ENCODE measurements at places on chromosomes 16 and 17.
A peak's percentile ranks its signal among the peaks of the same experiment; 100 is the strongest.

GRCh38 chr17:47276868-47277267 lies 23.2 kb downstream of the ITGB3 start:
- DNase-seq = peak; percentile 61

GRCh38 chr16:89292443-89293078 lies 75.1 kb downstream of the ZNF778 start:
- no peak for DNase-seq

DNA sequence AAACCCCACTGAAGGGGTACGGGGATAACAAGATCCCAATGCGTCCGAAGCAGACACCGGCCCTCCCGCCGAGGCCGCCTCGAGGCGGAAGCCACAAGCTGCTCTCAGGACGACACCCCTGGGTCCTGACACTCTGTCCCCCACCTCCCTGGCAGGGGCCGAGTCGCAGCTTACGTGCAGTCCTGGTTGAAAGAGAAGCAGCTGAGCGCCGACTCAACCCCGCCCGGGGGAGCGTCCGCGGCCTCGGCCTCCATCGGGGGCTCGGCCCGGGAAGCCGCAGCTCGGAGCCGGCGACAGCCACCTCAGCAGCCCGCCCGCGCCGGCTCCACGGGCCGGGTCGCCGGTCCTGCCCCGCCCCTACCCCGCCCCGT lies at the start of gene WIPI1:
Gene WIPI1 (minus strand): TSS at position 329 of the 371 bp plus-strand sequence. CDS start 75 bp downstream, at position 254.
- DNase-seq = no peak

- no peak for DNase-seq
These were observed 17.9 kb upstream of the B4GALNT2 start for GRCh38 chr17:49114703-49115102.

DNA sequence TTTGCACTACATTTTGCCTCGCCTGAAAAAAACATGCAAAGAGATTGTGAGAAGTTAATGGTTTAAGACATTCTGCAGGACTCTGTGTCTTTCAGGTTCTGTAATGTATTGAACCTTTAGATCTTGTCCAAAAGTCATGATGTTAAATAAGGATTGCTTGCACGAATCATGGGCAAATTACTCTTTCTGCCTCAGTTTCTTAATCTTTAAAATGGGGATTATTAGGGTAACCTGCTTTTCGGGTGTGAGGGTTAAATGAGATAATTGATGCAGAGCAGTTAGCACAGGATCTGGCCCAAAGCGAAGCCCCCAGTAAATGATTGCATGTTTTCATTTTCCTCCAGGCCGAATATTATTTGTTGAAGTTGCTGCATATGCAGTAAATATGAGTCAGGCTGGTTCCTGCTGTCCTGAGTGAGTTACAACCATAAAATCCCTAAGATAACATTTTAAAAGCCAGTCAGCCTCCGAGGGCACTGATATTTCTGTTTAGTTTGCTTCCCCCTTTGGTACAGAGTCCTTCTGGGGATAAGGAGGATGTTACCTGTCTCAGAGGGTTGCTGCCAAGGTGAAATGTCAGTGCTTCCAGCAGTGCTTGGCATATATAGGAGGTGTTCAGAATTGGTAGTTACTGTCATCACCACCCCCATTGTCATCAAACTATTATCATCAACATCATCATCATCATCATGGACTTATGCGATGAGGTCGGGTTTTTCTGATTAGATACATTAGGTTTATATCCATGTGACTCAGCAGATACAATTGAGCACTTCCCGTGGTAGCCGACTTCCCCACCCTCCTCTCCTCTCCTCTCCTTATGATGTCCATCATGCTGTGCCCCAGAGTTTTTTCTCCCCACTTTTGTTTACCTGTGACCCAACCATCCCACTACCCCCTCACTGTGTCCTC lies 20.6 kb upstream of the ARHGAP17 start:
- DNase-seq = no peak

- peak; percentile 72 for DNase-seq
These were observed 4.3 kb downstream of the CAMKK1 start for GRCh38 chr17:3888343-3889171.

GRCh38 chr17:29237476-29238132 lies 9.1 kb upstream of the CRYBA1 start:
- DNase-seq = no peak

- DNase-seq = no peak
These were observed 248.6 kb upstream of the GSE1 start for GRCh38 chr16:85364323-85365040.

GRCh38 chr16:69329369-69330285 lies 761 bp downstream of the PDF start:
- DNase-seq = peak; percentile 60

DNA sequence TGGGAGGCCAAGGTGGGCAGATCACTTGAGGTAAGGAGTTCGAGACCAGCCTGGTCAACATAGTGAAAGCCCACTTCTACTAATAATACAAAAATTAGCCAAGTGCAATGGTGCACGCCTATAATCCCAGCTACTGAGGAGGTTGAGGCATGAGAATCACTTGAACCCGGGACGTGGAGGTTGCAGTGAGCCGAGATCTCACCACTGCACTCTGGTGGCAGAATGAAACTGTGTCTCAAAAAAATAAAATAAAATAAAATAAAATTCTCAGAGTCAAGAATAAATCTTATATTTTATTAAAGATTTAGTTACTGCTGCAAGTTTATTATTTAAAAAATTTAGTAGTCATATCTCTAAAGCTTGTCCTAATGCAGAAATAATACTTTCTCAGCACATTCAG lies 29.7 kb downstream of the ARL4D start:
- no peak for DNase-seq

DNA sequence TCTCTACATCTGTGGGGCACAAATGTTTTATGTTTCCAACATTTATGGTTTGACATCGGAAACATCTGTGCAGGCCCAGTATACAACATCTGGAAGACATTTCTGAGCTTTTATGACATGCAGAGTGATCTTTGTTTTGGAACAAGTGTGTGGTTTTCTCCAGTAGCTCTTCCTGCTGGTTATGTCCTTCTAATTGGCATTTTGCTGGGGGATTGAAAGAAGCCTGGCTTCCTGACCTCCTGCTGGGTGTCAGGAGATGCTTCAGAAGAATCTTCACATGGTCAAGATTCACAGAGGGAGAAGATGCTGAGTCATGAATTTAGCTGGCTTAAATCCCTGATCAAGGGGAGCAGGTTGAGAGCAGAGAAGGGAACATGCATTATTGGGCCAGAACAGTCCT lies 279.5 kb upstream of the MYOCD start:
- no peak for DNase-seq

- no peak for DNase-seq
These were observed 55.1 kb downstream of the KSR1 start for GRCh38 chr17:27511168-27511883.

DNA sequence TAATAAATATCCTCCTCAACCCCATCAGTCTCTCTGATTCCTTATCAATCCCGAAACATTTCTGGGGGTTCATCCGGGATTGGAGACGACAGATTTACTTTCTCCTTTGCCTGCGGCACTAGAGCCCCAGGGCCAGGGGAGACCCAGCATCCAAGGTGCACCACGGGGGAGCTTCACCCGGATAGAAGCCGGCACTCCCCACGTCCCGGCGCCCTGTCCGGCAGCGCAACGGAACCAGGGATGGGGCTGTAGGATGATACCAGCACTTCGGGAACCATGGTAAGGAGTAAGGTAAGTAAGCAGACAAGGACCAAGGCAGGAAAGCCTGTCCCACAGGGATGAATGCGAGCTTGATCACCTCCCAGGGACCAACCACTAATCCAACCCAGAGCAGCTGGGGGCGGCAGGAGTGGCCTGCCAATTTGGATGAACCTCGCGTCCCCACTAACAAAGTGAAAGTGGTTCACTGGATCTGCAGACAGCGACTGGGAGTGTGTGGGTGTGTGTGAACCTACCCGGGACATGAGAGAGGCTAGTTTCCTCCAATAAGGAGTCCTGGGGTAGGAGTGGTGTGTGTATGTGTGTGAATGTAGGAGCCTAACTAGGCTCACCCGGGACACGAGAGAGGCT lies 11.9 kb downstream of the POLR3K start:
- DNase-seq = no peak

DNA sequence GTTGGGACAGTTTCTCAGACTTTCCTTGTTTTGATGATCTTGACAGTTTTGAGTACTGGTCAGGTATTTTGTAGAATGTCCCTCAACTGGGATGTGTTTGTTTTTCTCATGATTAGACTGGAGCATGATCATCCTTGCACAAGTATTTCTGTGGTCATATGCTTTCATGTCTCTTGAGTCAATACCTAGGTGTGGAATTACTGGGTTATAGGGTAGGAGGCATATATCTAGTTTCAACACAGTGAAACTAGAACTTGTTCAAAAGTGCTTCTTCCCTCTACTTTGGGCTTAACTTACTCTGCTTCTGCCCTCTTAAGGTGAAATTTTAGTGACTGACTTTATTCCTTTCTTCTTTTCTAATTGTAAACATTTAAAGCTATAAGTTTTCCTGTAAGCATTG lies 30.1 kb downstream of the IKZF3 start:
- no peak for DNase-seq

Data from hepatocyte (in vitro differentiated cells).